ENCODE measurements at places on chromosomes 16 and 17. TPM values are rescaled to one million over a fixed set of nuclear protein-coding genes. Genes with fewer than 3 reads are reported as not detected.
A peak's percentile ranks its signal among the peaks of the same experiment; 100 is the strongest.

DNA sequence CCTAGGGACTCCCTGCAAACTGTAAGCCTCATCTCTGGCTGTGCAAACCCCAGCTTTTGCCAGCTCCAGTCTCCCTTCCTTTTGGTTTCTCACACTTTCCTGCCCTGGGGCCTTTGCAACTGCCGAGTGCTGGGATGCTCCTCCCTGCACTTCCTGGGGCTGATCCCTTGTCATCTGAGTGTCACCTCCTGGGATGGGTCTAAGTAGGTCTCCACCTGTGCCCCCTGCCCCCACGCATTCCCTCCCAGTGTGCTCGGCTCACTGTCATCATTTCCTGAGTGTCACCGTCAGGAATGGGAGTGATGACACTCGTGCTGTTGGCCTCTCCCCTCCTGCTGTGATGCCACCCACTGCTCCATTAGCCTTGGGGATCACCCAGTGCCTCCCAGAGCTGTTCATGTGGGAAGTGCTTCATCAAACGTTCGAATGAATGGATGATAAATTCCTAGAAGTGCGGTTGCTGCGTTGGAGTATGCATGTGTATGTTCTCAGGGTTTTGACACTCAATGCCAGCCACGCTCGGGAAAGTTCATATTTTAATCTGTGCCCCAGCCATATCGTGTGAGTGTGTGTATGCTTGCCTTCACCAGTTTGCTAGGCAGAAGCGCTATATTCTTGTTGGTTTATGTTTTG, 189.9 kb downstream of the NTN1 start:
- H3K27ac ChIP-seq, result no peak overlapping the region
- H3K4me1 ChIP-seq, result peaks cover 12% of the 10 kb centered on the region
- DNase-seq, result no peak
- no peak overlapping the region for H3K4me3 ChIP-seq
- no peaks in the 10 kb centered on the region for H3K27me3 ChIP-seq

DNA sequence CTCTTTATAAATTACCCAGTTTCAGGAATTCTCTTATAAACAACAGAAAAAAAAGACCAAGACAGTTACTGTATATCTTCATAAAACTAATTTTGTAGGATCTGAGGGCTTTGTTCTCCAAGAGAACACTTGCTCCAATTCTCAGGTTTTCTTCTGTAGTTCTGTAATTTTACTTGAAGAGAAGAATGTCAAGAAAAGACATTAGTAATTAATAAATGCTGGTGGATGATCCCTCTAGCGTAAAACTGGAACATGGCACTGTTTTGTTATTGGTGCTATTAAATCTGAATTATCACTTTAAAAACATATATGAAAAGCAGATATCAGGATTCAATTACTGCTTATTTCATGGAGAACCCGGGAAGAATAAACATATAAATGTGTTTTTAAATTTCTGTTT, 36.5 kb upstream of the CPHXL start:
- no peaks in the 10 kb centered on the region for H3K27me3 ChIP-seq
- H3K4me3 ChIP-seq, result no peak overlapping the region
- H3K27ac ChIP-seq, result no peak overlapping the region
- no peaks in the 10 kb centered on the region for H3K36me3 ChIP-seq
- no peaks in the 10 kb centered on the region for H3K4me1 ChIP-seq

DNA sequence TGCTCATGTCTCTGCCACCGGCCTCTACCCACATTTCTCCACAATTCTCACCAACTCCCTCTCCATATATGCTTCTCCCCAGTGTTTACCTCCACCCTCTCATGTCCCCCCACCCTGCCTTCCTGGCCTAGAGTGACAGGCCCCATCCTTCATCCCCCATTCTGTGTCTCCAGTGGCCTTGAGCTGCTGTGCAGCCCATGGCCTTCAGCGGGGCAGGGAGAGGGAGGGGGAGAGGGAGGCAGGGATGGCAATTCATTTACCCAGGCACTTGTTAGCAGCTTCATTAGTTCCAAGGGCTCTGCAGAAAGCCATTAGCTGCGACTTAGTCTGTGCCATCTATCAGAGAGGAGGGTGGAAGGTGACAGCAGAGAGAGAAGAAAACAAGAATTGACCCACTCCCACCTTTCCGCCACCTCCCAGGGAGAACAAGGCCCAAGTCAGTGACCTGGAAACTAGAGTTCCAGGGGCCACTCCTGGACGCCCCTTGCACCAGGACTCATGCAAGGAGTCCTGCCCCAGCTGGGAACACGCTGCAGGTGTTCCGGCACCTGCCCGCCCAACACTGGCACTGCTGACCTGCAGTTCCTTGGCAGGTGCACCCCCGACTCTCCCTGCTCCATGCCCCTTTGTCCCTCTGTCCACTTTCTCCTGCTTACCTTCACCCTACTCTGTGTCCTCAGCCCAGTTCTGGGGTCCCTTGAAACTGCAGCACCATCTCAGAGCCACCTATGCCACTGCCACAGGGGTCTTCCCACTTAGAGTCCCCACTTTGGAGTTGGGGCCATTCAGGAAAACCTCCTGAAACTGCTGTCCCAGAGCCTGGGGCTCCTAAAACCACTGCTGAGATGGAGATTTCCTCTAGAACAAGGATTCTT, 23.5 kb upstream of the PYY start:
- DNase-seq, result no peak
- no peak overlapping the region for H3K27ac ChIP-seq
- no peaks in the 10 kb centered on the region for H3K4me1 ChIP-seq
- no peak overlapping the region for H3K4me3 ChIP-seq

- DNase-seq, result no peak
- no peaks in the 10 kb centered on the region for H3K36me3 ChIP-seq
- H3K4me1 ChIP-seq, result peaks cover 9% of the 10 kb centered on the region
These were observed 231.4 kb upstream of the TNRC6C start for GRCh38 chr17:77727037-77727615.

DNA sequence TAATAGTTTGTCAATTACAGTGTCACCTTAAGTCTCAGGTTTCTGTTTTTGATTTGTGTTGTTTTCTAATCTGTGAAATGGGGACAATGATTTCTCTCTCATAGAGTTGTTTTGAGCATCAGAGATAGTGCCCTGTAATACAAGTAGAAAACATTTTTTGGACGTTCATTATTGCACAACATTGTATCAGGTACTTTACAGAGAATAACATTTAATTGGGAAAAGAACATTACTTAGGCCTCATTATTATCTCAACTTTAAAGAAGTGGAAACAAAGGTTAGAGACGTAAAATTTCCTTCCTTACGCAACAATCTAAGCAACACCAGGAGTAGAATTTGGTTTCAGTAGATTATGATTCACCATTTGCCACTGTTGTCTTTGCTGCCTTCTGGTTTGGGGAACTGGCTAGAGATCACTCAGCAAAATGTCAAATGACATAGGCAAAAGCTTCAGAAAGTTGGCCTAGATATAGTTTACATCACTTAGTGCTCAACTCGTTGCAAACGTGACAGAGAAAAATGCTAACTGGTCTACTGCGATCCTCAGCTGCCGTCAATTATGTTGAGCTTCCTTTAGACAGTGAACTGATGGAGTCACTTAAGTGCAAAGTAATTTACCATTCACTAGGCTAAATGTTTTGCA, 1026.8 kb downstream of the CDH11 start:
- no peaks in the 10 kb centered on the region for H3K4me1 ChIP-seq
- H3K27ac ChIP-seq, result no peak overlapping the region
- DNase-seq, result no peak
- H3K36me3 ChIP-seq, result no peaks in the 10 kb centered on the region

DNA sequence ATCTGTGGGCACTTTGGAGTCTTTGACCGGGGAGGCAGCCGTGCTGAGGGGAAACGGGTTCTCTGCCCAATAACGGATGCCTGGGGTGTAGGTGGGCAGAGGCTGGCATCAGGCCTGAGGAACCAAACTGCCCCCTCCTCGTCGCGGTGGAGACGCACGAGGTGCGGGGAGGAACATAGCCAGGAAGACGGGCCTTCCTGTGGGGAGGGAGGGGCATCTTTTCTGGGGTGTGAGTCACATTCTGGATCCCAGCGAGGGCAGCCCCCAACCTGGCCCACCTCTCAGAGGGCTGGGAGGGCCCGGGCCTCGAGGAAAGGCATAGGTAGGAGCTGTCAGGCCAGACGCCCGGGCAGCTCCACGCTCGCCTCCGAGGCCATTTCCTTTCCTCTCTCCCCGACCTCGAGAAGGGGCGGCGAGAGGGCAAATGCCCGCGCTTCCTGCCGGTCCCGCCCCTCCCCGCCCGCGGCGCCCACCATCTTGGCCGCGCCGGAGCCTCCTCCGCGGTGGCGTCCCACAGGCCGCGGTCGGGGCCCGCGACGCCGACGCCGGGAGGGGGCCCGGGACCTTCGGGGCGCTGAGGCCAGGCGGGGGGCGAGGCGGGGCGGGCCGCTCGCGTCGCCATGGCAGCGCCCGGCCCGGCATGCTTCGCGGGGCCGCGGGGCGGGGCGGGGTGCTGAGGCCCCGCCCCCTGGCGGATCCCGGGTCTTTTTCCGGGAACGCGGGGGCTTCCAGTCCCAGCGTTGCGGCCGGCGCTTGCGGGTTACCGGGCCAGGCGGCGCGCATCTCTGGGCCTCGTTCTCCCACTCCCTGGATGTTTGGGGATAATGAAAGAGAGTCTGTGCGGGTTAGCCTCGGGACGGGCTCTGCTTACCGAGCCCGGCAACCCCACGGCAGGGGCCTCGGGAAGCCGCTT, 13.2 kb downstream of the RAI1 start:
- H3K4me3 ChIP-seq, result peak overlapping the region; percentile 54
- H3K4me1 ChIP-seq, result peaks cover 92% of the 10 kb centered on the region
- no peaks in the 10 kb centered on the region for H3K36me3 ChIP-seq
- H3K27ac ChIP-seq, result peak overlapping the region; percentile 95
- H3K27me3 ChIP-seq, result no peaks in the 10 kb centered on the region

DNA sequence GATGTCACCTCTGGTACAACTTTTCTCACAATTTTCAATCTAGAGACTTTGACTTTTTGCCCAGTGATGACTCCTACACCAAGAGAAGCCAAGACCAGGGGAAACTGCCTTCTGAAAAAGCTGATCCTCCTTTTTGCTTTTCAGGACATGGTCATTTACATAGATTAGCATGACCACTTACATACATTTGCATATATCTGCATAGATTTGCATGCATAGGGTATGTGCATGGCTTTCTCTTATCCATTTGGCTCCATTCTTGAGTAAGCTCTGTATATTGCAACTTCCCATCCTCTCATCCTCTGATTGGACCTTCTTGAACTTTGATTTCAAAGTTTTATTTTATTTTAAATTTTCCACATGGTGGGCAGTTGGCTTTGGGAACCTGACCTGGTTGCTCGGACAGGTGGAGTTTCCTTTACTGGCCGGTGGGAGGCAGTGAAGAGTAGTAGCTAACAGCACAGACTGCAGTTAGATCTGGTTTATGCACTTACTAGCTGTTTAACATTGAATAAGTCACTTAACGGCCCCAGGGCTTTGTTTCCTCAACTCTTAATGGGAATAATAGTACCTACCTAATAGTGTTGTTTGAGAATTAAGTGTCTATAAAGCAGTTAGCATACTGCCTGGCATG, 92.9 kb downstream of the GPR139 start:
- H3K4me3 ChIP-seq, result no peak overlapping the region
- H3K36me3 ChIP-seq, result no peaks in the 10 kb centered on the region
- no peak overlapping the region for H3K27ac ChIP-seq
- no peaks in the 10 kb centered on the region for H3K27me3 ChIP-seq
- no peak for DNase-seq
- H3K4me1 ChIP-seq, result no peaks in the 10 kb centered on the region

DNA sequence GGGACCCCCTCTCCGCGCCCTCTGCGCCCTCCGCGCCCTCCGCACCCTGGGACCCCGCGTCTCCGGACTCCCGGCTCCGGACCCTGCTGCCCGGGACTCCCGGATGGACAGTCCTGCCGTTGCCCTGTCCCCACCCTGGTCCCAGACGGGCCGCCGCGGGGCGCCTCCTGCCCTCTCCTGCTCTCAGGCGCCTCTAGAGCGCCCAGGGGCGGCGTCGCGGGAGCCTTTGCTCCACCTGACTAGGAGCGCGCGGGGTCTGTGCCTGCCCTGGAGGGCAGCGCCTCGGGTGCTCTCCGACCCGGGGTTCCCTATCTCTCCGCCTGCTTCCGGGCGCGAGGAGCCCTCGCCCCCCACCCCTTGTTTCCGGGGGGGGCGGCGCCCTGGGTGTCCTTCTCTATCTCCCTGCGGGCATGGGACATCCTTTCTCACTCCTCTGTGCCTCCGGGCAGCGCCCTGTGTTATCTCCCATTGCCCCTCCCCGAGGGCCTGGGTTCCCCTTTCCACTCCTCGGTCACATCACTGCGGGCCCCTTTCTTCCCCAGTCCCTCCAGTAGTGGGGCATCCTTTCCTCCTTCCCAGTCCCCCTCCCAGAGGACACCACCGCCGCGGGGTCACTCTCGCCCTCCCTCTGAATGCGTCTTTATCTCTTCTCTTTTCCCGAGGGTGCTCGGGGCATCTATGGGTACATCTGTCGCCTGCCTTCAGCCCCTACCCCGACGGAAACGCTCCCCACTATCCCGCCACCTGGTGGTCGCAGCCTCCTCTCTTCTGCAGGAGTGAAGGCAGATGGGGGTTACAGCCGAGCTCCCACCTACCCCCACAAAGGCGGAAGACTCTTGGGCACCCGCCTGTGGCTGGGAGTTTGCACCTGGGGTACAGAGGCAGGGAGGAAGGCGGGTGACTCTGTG, 875 bp downstream of the PRKCB start:
- H3K4me3 ChIP-seq, result peak overlapping the region; percentile 54
- peak overlapping the region; percentile 59 for H3K27ac ChIP-seq
- peaks cover 31% of the 10 kb centered on the region for H3K27me3 ChIP-seq
- DNase-seq, result peak; percentile 48

GRCh38 chr16:83797013-83797412, 10.8 kb upstream of the HSBP1 start:
- no peaks in the 10 kb centered on the region for H3K4me1 ChIP-seq
- DNase-seq, result no peak
- no peak overlapping the region for H3K4me3 ChIP-seq
- H3K27ac ChIP-seq, result no peak overlapping the region
- peaks cover 6% of the 10 kb centered on the region for H3K27me3 ChIP-seq

- H3K36me3 ChIP-seq, result no peaks in the 10 kb centered on the region
- DNase-seq, result no peak
- no peak overlapping the region for H3K4me3 ChIP-seq
These were observed 3.3 kb upstream of the ZC3H7A start for GRCh38 chr16:11800382-11800718.

DNA sequence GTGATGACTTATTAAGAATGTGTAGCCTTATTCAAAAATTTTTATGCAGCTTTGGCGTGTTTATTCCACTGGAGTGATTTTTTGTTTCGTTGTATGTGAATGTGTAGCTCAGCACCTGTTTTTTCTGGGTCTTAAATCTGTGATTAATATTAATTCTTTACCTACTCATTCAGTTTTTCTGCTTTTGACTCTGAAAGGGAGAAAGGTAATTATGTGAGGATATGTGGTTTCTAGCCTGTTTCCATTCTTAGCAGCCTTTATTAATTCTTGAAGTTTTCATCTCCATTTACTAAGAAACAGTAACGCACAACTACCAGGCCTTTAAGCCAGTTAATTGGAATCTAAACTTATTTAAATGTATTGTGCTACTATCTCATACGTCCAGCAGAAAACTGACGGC, 7.0 kb downstream of the HEATR3 start:
- DNase-seq, result no peak
- no peak overlapping the region for H3K4me3 ChIP-seq
- peaks cover 12% of the 10 kb centered on the region for H3K4me1 ChIP-seq
- peaks cover 73% of the 10 kb centered on the region for H3K36me3 ChIP-seq

GRCh38 chr16:30894540-30895368, 877 bp upstream of the BCL7C start:
- no peak for DNase-seq
- H3K4me1 ChIP-seq, result peaks cover 60% of the 10 kb centered on the region
- H3K4me3 ChIP-seq, result peak overlapping the region; percentile 72
- no peaks in the 10 kb centered on the region for H3K27me3 ChIP-seq

The NEUROD2 gene
- not detected for total RNA-seq

The CTRL gene
- total RNA-seq, result 11.0 TPM

The MLX gene
- total RNA-seq, result 62.5 TPM

The C17orf113 gene
- 2.5 TPM for total RNA-seq

The MYO1D gene
- total RNA-seq, result 77.5 TPM

The TNFRSF17 gene
- not detected for total RNA-seq
